ENCODE measurements at places on chromosomes 6 and 20.

GRCh38 chr6:134468633-134469032, 150.7 kb upstream of the SGK1 start:
- no peak for DNase-seq

- DNase-seq: no peak
Measured at GRCh38 chr6:76120302-76120701, 47.8 kb upstream of the IMPG1 start.

GRCh38 chr6:20811109-20811761, 277.0 kb downstream of the CDKAL1 start:
- DNase-seq: no peak

DNA sequence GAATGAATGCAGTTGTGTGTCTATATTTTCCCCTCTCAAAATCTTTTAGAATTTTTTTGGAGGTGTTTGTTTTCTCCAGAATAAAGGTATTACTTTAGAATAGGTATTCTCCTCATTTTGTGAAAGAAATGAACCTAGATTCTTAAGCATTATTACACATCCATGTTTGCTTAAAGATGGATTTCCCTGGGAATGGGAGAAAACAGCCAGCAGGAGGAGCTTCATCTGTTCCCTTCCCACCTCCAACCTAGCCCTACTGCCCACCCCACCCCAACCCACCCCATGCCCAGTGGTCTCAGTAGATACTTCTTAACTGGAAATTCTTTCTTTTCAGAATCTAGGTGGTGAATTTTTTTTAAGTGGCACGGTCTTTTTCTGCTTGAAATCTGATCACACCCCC, 127.8 kb downstream of the CD109 start:
- DNase-seq: no peak

DNA sequence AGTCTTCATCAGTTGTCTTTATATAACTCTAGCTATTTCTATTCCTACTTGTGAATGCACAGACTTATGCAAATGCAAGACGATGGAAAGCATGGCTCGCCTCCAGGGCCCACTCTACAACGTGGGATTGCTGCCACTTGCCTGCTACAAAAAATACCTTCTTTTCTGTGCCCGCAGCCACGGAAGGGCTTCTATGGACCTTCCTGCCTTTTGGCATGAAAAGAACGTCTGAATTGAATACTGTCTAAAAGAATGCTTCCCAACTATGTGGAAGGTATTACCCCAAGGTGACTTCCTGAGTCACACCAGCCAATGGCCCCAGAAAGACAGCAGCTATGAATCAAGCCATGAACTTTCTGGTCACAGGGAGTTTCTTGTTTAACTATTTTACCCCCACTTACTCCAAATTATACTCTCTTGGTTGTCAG, 261.2 kb downstream of the HIVEP2 start:
- DNase-seq: no peak

GRCh38 chr6:31074401-31074800, 38.0 kb downstream of the C6orf15 start:
- no peak for DNase-seq

DNA sequence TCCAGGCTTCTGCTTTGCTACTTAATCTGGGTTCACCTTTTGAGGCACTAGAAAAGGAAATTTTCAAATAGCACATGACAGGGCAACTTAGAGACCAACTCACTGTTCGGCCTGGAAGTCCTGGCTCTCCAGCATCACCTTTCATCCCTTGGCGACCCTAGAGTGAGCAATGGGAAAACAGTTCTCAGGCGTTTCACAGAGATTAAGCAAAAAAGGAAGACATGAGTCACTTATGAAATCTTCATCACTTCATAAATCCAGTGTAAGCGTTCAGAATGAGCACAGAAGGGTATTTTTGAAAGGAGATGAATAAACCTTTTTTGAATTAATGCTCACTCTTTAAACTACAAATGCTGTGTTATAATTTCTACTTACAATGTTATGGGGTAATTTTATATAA, 104.0 kb downstream of the COL12A1 start:
- DNase-seq: no peak

GRCh38 chr6:110410511-110410910, 4.9 kb downstream of the DDO start:
- DNase-seq: no peak

DNA sequence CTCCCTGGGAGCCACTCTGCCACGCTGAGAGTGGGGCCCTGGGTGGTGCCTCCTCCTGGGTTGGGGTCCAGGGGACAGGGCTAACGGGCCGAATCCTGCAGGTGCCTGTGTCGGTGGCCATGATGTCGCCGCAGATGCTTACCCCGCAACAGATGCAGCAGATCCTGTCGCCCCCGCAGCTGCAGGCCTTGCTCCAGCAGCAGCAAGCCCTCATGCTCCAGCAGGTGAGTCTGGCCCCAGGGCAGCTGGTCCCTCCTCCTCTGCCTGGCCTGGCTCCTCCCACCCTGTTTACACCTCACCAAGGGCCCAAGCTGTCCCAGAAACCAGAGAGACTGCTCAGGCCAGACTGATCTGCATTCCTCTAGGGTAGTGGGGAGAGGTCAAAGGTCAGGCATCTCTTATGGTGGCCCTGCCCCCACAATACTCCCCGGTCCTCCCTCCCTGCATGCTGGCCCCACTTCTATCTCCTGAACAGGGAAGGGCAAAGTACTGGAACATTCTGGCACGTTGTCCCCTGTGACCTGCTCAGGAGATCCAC, 38.6 kb downstream of the FOXP4 start:
- DNase-seq: no peak

DNA sequence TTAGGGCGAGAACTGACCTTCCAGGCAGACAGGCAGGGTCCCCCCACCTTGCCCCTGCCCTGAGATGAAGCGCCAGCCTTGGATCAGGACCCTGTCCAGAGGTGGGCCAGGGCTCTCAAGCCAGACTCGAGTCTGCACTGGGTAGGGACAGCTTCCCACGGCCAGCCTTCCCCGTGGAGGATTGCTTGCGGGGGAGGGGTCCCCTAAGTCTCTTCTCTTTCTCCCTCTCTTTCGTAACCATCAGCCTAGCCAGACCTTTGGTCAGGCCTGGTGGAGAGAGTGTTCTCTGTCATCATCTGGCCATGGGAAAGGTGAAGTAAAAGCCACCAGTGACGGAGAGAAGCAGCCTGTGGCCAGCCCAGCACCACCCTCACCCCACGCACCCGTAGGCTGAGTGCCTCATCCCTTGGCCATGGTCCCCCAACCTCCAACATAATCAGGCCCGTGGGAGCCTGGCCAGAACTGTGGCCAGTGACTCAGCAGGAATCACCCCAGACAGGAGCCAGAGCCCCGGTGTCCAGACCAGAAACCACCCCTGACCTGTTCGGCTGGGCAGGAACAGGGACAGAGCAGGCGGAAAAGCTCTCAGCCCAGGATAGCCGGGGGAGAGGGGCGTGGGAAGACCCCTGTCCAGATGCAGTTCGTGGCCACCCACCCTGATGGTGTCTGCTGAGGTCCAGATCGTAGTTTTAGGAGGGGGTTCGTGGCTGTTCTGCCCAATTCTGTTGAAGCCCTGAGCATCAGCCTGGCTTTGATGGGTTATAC, 47.1 kb downstream of the SNAI1 start:
- no peak for DNase-seq

GRCh38 chr20:35625584-35626385, 10.2 kb downstream of the SPAG4 start:
- DNase-seq: no peak

- no peak for DNase-seq
Measured at GRCh38 chr6:6859722-6860121, 248.0 kb upstream of the RREB1 start.

DNA sequence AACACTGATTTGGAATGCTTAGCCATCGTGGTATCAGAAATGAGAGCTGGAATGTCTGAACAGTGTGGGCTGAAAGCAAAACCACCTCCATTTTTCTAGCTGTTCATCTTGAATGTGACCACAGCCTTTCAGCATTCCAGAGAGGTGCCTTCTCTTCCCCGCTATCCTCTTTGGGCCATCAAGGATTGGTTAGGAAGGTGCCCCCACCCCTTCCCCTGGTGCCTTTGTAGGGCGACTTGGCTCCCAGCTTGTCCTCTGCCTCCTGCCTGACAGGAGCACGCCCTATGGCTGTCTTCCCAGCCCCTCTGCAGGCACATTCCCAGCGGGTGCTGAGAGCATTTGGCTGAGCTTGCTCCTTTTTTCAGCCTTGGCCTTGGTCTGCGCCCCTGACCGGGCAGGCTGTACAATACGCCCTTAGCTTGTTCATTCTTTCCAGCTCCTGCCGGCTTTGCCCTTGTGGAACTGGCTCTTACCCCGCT, 97.5 kb downstream of the ARMC2 start:
- no peak for DNase-seq

DNA sequence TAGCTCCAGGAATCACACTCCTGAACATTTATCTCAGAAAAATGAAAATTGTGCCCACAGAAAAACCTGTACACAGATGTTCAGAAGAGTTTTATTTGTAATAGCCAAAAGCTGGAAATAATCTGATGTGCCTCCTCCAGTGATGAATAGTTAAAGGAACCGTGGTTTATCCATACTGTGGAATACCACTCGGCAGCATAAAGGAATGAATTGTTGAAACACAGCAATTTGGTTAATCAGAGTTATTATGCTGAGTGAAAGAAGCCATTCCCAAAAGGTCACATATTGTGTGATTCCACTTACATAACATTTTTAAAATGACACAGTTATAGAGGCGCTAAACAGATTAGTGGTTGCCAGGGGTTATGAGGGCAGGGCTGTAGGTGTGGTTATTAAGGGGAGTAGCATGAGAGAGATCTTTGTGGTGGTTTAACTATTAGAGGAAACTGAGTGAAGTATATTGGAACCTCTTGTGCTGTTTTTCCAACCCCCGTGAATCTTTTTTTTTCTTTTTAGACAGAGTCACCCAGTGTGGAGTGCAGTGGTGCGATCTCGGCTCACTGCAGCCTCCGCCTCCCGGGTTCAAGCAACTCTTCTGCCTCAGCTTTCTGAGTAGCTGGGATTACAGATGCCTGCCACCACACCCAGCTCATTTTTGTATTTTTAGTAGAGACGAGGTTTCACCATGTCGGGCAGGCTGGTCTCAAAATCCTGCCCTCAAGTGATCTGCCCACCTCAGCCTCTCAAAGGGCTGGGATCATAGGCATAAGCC, 26.2 kb downstream of the PSMF1 start:
- DNase-seq: no peak

GRCh38 chr6:28757429-28758045, 166.2 kb downstream of the TRIM27 start:
- DNase-seq: no peak

- no peak for DNase-seq
Measured at GRCh38 chr20:4987130-4987529, 14.2 kb downstream of the SLC23A2 start.

DNA sequence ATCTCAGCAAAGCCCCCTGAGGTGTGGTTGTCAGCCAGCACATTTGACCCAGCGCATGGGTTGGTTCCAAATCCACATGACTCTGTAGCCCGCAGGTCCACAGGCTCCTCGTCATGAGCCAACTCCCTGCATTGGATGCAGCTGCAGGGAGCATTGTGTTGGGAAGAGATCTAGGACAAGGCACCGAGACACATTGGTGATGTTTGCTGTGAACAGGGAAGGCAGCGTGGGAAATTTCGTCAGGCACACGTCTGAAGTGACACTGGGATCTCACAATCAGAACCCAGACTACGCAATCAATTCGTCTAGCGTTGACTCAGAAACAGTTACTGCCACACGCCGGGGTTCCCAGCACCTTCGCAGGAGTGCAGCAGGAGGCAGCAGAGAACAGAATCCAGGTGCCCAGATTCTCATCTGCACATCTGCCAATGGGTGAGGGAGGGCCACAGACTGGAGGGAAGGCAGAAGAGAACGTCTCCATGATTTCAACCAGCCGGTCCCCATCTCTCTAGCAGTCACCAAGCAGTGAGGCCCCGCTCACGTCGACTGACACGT, 177.0 kb downstream of the TTLL2 start:
- no peak for DNase-seq

DNA sequence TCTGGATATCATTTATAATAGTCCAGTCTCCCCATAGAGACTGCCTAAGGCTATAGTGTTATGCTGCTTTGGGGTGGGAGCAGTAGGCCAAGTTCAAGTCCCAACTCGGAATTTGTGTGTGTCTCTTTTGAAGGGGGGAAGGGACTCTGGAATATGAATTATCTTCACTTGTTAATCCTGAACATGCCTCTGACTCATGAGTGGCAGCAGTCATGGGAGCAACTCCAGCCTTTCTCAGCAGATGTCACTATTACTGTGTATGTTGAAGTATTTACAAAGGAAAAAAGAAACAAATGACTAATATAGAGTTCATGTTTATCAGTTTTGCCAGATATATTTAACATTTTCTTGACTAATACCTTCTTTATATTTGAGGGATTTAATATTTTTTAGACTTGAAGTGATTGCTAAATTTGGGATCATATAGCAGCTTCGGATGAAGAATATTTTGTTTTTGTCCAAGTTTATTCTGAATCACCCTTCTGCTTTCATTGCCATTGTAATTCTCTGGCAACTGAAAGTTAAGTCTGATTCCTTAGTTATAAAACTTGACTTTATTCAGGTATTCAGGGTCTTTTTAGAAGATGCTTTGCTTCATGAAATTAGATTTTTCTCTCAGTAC, 23.4 kb downstream of the FAM217A start:
- DNase-seq: no peak

- no peak for DNase-seq
Measured at GRCh38 chr6:122749451-122750050, 30.0 kb upstream of the FABP7 start.

GRCh38 chr6:109628158-109629000, 62.6 kb downstream of the AK9 start:
- no peak for DNase-seq

DNA sequence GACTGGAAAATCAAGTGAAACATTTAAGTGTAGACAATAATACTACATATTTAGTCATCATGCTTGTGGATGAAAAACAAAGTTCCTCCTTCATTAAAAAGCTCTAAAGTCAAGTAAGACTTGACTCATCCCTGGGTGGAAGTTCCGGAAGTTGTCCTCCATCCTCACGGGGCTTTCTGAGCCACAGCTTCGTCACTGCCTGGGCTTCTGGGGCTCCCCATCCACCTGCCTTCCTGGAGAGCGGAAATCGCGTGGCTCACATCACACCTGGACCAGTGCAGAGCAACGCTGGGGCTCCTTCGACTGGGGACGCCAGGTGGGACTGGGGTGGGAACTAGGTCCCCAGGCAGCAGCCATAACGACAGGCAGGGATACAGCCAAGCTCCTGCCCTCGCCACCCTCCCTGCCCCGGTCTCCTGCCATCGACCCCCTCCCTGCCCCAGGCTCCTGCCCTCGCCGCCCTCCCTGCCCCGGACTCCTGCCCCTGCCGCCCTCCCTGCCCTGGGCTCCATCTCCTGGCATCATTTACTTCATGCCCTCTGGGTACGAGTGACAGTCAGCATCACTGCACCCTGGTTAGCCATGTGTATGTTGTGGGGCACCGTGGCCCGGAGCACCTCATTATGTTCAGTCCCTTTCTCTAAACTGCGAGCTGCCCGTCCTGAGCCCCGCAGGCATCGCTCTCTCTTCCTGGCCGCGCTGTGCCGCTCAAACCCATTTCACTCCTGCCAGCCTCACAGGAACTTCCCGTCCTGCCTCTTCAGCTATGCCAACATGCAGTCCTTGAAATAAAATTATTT, 12.9 kb downstream of the THBS2 start:
- no peak for DNase-seq

DNA sequence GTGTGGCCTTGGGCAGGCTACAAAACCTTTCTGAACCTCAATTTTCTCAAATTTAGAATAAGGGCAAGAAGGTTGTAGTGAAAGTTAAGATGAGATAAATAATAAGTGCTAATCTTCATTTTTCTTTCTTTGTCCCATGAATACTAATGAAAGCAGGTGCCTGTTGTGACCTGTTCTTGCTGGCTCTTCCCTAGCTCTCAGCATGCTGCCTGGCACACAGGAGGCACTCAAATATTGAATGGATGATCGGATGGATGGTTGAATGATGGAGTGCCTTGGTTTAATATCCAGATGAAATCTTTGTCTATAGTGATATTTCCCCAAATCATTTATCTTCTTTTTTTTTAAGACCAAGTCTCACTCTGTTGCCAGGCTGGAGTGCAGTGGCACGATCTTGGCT, 15.0 kb downstream of the PBOV1 start:
- DNase-seq: no peak
